ENCODE measurements at places on chromosomes 16 and 17. TPM values are rescaled to one million over a fixed set of nuclear protein-coding genes. Genes with fewer than 3 reads are reported as not detected.

Gene CIITA
- 62.5 TPM for total RNA-seq

Gene CTU2
- 14.4 TPM for total RNA-seq

Gene BICDL2
- total RNA-seq = 81.8 TPM

- DNase-seq = no peak
Measured at GRCh38 chr16:10485698-10486382, 94.6 kb downstream of the EMP2 start.

GRCh38 chr16:14300705-14301168 is 229.6 kb downstream of the MRTFB start:
- peak; percentile 55 for DNase-seq

DNA sequence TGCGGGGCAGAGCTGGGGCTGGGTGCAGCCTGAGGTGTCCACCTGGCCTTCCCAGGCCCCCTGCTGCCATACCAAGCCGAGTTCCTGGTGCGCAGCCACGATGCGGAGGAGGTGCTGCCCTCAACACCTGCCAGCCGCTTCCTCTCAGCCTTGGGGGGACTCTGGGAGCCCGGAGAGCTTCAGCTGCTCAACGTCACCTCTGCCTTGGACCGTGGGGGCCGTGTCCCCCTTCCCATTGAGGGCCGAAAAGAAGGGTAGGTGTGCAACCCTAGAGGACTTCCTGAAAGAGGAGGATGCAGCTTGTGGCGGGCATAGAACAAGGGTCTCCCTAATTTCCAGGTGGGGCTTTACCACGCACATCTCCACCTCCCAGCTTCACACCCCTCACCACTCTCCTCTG is 2.5 kb downstream of the SGCA start:
- no peak for DNase-seq

- no peak for DNase-seq
Measured at GRCh38 chr17:4525691-4526397, 27.2 kb downstream of the SPNS2 start.

DNA sequence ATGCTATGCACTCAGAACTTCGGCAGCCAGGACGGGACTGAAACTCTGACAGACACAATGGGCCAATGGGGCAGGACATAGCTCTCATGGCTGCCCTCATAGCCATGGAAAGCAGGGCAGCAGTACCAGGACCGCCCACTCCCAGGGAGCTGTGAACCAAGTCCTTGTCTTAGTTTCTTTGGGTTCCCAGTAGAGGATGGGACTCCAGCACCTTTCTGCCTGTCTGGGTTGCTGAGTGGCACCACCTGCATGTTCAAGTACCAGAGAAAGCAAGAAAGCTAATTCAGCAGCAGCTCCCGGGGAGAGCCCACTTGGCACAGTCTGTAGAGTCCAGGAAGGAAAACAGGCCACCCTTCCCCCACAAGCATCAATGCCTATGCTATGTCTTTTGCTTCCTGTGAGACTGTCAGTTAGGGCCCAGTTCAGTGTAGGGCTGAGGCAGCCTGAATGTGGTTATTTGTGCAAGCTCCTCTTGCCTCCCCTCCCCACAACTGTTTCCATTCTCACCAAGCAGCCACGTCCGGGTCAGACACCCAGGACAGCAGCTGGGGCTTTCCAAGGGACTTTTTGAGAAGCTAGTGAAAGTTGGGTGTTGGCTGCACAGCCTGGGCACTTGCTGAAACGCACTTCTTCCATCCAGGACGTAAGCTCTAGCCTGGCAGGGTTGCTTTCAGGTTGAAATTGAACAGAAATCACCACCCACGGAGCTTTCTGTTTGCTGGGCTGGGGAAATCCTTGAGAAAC is 7.8 kb downstream of the SUPT4H1 start:
- DNase-seq = peak; percentile 93
